Amygdala (tissue), 56 donors: ENCODE measurements at places on chromosomes 7 and 10.

DNA sequence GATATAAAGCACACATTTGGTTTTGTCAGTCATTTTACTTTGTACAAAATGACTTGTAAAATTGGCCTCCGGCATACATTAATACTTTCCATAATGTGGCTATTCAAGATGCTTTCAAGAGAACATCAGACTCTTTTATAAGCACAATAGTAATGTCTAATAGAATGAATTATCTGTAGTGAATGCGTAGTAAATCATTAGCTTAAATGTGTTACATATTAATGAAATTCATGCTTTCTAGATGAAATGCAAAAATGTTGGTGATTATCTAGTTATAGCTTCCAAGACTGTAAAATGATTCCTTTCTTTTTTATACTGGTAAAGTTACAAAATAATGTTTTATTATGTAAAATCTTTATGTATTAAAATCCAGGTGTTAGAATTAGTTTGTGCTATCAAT, 144.0 kb downstream of the BBS9 start:
- no peak for DNase-seq

GRCh38 chr10:1515780-1516491, 221.4 kb downstream of the ADARB2 start:
- no peak for DNase-seq

DNA sequence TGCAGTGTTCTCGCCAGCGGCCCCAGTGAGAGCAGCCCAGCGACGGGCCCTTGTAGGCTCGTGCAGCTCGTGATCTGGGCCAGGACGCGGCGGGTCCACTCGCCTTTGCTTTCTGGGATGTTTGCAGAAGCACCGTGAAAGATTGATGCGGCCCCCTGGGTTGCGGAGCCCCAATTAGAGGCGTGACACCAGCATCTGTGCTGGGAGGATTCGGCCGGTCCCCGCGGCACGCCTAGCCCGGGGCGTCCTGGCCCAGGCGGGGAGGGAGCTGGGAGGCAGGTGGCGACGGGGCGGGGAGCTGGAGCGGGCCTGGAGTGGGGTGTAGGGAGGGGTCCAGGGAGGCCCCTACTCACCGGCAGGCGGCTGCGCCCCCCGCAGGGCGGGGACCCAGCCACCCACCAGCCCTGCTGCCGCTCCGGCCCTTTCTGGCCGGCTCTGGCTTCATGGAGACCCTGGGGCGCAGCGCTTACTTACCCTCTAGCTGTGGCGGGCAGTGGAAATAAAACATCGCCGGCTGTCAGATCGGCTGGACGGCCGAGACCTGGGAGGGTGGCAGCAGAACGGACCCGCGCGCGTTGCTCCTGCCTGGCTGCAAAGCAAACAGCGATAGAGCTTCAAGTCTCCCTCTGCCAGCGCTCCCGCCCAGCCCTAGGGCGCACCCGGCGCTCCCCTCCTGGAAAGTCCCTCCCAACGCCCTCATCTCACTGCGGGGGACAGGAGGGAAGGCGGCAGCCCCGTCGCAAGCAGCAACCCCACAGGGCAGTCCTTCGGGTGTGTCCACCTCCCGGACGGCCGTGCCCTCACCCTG, 752 bp downstream of the DRGX start:
- no peak for DNase-seq

DNA sequence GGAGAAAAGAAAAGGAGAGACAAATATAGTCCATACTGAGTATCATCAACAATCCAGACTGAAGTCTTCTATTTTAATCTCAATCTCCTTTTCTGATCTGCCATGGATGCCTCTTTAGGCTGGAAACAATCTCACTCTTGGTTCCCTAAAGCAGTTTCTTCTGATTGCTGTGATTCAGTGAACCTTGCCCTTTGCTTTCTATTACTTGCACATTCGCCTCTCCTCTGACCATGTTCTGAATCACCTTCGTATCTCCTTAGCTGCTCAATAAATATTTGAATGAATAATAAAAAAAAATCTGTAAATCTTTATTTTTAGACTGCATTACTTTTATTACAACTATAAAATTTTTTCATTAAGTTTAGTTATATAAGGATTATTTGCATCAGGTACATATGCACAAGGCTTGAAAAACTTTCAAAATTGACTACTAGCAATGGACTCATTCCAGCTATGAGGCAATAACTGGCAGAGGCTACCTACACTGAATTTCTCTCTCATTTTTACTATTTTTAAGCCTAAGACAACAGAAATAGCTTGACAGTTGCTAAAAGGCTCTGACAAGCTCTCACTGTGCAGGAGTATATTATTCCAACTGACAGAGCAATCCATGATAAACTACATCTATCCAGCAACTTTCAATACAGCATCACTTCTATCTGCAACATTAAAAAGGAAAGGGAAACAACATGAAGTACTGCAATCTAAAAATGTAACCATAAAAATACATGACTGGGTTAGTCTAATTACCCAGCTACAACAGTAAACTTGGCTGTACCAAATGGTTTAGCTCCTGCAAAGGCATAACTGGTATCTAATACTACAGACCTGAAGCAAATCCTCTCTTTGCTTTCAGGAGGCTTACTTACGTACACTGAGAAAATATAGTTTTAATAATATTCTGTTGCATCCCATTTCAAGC, 25.6 kb downstream of the TM9SF3 start:
- DNase-seq: no peak

DNA sequence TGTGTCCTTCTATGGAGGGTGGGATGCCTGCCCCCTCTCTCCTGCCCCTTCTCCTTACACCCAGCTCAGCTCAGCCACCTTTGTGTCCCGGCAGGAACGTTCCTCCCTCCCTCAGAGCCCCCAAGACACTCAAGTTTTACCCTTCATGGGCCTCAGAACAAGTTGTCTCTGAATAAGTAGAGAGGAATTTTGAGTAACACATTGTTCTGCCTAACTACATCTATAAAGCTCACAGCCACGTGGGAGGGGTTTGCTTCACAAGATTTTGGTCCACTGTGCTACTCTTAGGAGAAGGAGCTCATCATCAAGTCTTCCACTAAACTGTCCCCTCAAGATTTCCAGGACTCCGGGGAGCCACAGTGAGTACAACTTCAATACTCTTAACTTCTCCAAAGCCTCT, 51.6 kb upstream of the ZNF32 start:
- no peak for DNase-seq

DNA sequence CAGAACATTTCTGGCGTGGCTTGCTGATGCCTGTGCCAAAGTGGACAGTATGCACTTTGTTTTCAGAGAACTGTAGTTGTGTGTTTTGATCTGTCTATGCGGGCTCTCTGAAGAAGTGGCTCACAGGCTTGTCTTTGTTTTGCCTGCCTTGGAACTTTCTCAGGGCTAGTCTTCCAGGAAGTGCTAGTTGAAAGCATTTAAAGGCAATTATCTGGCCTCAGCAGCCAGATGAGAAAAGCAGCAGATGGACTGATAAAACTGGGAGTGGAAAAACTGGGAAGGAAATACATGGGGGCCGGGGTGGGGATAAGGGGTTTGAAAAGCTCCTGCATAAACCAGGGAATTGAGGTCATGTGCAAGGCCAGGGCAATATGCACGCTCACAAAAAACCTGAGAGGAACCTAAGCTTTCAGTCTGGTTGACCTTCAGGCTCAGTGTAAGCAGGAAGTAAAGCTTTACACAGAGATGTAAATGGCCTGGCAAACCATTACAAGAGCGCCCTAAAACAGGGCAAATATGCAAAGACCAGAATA, 94.5 kb downstream of the ZNF33B start:
- peak; percentile 26 for DNase-seq

DNA sequence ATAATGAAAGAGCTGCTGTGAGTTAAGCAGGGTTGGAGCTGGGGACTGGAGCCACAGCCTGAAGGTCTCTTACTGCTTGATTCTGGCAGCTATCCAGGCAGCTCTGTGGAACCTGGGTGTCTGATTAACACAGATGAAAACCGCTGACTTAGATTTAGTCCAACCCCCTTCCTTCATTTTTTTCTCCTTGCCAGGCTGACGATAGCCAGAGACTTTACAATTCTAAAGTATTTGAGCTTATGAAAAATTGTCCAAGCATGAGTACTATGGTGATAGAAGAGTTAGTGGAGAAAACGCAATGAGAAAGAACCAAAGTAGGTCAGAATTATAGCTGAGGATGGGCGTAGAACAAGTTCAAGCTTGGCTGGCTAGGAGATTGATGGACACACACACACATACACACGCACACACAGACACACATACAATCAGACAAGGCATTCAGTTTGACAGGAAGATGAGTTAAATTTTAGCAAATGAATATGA, 13.5 kb upstream of the GPR85 start:
- no peak for DNase-seq

DNA sequence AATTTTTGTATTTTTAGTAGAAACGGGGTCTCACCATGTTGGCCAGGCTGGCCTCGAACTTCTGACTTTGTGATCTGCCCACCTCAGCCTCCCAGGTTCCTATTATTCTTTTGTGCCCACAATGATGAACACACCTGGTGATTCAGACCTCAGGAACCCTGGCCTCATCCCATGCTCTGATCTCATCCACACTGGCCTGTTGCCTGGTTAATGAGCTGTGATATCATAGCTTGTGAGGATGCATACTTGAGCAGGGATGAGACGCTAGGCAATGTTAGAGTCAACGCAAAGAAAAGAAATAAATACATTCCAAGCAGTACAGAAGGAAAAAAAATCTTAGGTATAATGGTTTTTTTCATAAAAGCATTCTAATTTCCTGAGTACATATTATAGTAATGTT, 82.4 kb upstream of the RNF32 start:
- no peak for DNase-seq

DNA sequence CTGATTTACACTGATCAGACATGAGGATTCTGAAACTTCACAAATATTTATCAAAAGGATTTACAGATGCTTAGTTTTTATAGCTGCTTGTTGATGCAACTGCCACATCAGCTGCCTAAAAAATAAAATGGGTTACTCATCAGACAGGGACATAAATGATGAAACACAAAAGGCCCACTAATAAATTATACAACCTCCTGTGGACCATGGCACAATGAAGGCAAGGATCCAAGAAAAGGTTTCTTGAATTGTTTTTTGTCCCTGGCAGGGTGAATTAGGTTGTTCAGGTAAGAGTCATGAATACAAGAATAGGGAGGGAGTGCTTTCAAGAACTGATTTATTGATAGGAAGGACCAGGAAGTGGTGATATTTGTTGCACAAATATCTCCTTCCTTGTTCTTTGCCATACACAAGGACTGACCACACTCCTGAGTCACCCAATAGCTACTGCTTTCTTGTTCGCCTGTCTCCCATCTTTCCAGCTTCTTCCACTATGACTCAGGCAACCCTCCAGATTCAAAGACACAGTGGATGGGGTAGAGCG, 234.5 kb downstream of the AHR start:
- DNase-seq: no peak

- no peak for DNase-seq
Observed at GRCh38 chr7:78691584-78691983, 761.9 kb downstream of the MAGI2 start.

GRCh38 chr7:151410405-151411390, 860 bp upstream of the WDR86 start:
- no peak for DNase-seq

GRCh38 chr7:70143075-70144044, 545.1 kb downstream of the AUTS2 start:
- no peak for DNase-seq

- DNase-seq: peak; percentile 93
Observed at GRCh38 chr7:32891800-32892520, 400 bp upstream of the KBTBD2 start.

GRCh38 chr10:30125496-30125895, 66.1 kb upstream of the JCAD start:
- no peak for DNase-seq

DNA sequence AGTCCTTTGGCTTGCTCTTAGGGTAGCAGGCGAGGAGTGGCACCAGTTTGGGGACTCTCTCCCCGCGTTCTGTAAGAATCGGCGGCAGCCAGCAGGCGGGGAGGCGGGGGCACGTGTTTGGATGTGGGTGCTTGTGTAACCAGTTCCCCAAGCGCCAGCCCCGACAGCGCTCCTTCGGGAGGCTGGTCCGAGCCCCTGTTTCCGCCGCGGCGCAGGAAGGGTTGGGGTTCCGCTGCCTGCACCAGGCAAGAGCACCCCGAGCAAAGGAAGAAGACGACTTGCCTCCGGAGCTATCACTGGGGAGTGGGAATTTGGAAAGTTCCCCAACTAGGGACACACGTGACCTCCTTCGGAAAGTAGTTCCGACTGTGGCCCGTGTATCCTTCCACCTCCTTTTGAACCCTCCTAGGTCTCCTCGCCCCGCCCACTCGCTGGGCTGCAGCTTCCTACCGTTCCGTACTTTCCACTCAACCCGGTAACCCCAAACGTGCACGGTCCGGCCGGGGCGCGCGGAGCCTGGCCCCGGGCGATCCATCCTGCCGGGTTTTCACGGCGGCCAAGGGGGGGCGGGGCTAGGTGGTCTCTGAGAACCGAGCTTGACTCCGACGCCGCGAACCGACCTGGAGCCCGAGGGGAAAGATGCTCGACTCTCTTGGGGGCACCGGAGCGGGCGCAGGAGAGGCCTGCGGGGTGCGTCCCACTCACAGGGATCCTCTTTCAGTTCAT, 1.2 kb downstream of the KLLN start:
- peak; percentile 86 for DNase-seq

DNA sequence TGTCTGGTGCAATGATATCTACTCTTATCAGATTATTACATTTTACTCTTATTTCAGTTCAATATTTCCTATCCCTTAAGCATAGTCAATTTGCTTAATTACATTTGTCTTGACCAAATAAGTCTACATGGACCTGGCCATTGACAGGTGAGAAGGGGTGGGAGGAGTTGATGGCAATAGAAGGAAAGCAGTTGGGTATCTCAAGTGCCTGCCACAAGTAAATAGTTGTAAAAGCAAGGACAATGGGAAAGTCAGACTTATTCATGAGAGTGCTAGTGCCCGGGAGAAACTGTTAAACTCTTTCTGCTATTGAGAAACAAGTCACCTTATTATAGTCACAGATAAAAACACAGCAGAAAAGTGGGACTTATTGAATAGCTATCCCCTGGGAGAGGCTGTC, 32.4 kb upstream of the HGF start:
- no peak for DNase-seq

DNA sequence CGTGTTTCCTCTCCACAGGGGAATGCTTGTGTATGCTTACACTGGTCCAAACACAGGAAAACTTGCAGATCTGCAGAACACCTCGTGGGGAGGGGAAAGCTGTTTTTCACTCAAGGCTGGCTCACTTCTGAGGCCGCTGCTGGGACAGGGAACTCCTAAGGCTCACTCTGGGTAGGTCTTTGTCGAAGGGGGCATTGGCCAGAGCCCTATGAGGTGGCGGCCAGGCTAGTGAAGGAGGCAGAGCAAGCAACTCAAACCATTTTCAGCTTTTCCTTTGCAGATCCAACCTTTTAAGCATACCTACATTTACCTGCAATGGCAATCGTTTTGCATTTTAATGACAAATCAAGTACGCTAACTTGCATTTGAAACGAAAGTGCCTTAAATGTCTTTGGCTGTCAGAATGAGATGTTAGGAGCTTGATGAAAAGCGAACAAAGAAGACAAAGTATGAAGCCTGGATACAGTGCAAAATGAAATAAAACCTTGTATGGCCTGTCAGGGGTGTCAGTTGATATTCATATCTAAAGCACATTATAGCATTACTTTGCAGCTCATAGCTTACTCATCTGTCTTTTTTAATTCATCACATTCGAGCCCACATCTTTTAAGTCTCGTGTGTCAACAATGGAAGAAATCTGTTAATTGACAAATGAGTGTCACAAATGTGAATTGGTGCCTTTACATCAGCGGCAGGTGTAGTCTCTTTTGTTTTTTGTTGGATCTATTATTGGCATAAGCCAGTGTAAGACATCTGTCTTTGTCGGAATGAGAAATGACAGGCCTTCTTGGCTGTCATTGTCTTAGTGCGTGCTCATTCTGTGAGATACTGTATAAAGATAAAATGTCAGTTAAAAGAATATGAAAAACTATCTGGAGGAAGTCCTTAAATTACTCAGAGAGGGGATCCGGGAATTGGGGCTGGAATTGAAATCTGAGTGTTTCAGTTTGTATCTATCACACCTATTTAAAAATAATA, 30.5 kb downstream of the LRMDA start:
- no peak for DNase-seq
